Dermis microvascular lymphatic vessel endothelial cell (primary cell): ENCODE measurements at places on chromosomes 2 and 18. TPM values are rescaled to one million over a fixed set of nuclear protein-coding genes. Genes with fewer than 3 reads are reported as not detected.
A peak's percentile ranks its signal among the peaks of the same experiment; 100 is the strongest.

GRCh38 chr2:94995553-94996304 is 29.8 kb upstream of the MAL start:
- DNase-seq: no peak

- no peak for DNase-seq
Observed at GRCh38 chr2:186384226-186384625, 101.8 kb upstream of the ZC3H15 start.

DNA sequence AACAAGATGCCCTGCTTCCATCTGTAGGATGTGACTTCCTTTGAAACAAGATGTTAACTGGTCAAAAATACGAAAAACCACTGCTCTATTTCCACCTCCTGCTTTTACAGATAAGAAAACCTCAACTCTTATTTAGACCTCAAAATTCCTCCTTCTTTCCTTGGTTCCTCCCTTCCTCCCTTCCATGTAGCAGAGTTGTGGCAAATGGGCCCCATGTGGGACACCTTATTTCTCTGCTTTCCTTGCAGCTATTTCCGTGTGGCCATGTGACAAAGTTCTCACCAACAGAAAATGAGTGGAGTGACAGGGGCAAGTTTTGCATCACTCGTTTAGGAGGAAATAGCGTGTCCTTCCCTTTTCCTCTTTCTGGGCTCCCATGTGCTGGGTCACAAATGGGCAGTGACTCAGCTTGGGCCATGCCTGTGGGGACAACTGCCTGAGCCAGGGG is 69.4 kb upstream of the SMAD2 start:
- DNase-seq: peak; percentile 26

DNA sequence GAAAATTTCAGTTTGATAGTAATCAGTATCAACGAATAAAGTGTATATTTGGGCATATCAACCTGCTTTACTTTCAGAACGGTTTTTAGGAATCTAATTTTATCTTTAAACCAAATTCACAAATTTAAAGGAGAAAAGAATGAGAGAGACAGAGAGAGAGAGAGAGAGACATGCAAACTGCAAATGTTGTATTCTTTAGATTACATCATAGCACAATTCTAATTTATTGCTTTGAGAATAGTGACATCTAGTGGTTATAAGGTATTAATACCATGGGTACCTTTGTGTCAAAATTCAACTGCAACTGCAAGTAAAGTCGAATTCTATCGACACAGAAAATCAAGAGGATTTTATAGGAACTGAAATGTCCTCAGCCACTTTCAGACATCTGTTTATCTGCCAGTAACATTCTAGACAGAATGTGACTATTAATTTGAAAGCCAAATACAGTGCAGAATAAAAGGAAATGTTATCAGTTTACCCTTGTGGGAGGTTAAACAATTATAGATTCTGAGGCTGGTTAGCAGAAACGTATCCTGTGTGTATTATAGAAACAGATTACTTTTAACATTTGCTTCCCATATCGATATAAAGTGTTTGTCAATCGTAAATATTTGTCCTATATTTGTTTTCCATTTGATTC is 529.8 kb upstream of the VRK2 start:
- DNase-seq: peak; percentile 43

DNA sequence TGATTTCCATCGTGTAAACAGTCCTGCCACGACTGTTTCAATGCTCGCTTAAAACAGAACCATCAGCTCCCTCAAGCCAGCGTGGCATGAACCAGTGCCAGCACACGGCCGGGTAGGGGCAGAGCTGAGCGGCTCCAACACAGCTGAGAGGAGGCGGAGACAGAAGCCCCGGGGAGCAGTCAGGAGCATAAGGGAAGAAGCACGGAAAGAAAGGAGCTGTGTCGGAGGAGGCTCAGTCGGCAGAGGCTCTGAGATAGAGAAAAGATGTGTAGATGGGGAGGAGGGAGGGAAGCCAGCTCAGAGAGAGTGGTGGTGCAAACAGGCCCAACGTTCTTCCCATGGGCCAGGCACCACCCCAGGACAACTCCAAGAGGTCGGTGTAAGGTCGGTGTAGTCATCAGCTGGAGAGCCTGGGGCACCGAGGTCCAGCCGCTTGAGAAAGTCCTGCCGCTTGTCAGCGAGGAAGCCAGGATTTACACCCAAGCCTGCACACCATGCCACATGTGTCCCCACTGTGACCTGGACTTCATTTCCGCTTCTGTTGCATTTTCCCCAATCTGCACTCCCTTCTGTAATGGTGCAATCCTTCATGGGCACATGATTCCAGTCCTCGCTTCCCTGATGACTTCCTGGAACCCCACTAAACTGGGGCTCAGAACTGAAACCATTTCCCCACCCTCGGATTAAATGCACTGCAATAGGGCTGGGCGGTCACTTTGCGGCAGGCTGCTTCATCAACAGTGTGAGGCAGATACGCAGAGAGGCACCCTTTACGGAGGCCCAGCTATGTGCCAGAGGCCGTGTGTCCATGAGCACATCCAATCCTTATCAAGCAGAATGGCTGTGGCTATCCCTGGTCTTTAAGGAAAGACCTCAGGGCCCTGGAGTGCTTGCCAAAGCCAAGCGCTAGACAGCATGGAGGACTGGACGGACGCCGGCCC is 43.5 kb downstream of the CYP27C1 start:
- no peak for DNase-seq

DNA sequence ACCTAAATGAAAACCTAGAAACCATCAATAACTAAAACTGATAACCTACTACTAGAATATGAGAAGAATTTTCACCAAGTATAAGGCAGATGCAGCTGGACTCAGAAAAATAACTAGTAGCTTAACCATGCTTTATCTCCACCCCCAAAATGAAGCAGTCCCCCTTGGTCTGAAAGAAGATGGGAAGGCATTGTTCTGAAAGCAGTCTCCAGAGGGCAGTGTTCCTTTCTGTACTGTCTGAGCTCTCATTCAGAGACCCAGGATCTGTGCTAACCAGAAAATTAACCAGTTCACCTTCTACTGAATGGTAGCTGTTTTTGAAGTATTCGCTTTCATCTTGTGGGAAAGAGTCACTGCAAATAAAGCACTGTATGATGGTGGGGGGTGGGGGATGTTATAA is 273.0 kb downstream of the PDE11A start:
- no peak for DNase-seq

- DNase-seq: no peak
Observed at GRCh38 chr2:144261966-144262365, 258.0 kb downstream of the ZEB2 start.

- no peak for DNase-seq
Observed at GRCh38 chr2:144520756-144521487, 1.0 kb upstream of the ZEB2 start.

- DNase-seq: no peak
Observed at GRCh38 chr2:203631068-203631757, 75.2 kb upstream of the CD28 start.

GRCh38 chr2:240162939-240163714 is 22.7 kb upstream of the OTOS start:
- no peak for DNase-seq

GRCh38 chr18:5771343-5771742 is 124.0 kb downstream of the TMEM200C start:
- DNase-seq: no peak

GRCh38 chr2:3142210-3142609 is 235.4 kb downstream of the EIPR1 start:
- DNase-seq: no peak

GRCh38 chr2:197075754-197076337 is 149.3 kb upstream of the PGAP1 start:
- DNase-seq: no peak

DNA sequence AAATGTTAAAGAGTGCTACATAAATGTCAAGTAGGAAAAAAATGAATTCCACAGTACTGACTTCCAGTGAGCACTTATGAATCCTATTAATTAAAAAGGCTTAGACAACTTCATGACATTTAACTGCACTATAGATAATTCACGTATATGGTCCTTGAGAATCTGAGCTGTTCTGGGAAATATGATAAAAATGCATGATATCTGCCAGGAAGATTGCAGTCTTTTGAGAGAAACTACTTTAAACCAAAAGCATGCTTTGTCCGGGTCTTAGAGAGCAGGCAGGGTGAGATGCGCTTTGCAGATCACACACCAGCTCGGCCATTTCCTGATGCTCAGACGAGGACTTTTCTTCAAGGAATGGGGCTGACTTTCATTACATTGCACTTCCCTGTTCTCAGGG is 42.6 kb downstream of the CMPK2 start:
- no peak for DNase-seq

SIX2 gene
- total RNA-seq: 0.13 TPM in 1 of 2 replicates, not detected in the other

TMEM182 gene
- 0.39 and 1.0 TPM in 2 replicates for total RNA-seq

ARPC2 gene
- 256 and 269 TPM in 2 replicates for total RNA-seq

SMYD1 gene
- total RNA-seq: not detected in 2 replicates

KHK gene
- 3.0 and 3.2 TPM in 2 replicates for total RNA-seq

TFCP2L1 gene
- not detected in 2 replicates for total RNA-seq

IL36G gene
- total RNA-seq: not detected in 2 replicates
